ENCODE measurements at places on chromosomes 4 and X.

- no peak for DNase-seq
These were observed 10.9 kb upstream of the GATB start for GRCh38 chr4:151771664-151772063.

- DNase-seq: no peak
These were observed 165.3 kb upstream of the FTHL17 start for GRCh38 chrX:31237189-31237588.

GRCh38 chrX:130085551-130086446 lies 24.5 kb downstream of the ELF4 start:
- no peak for DNase-seq

DNA sequence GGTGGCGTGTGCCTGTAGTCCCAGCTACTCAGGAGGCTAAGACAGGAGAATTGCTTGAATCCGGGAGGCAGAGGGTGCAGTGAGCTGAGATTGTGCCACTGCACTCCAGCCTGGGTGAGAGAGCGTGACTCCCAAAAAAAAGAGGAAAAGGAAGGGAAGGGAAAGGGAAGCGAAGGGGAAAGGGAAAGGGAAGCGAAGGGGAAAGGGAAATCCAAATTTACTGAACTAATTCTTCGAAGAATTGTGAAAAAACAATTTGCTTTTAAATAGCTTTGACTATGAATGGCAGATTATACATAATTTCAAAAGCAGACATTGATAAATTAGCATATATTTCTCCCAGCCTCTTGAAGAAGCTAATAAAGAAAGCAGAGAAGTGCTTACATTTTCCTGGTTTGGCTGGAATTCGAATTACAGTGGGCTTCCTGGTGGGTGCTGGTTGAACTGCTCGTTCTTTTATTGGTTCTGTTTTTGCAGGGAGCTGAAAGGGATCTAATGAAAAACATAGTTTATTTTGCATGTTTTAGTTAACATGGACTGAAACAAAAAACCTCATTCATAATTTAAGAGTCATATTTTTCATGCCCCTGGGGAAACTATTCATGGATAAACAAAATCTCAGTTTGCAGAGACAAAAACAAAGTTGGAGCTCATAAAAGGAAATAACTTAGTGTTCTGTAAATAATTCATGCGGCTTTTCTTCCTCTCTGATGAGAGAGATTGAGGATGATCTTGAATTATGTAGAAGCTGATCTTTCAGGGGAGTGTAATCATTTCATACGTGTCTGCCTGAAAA lies 66.0 kb downstream of the RPS3A start:
- DNase-seq: no peak

DNA sequence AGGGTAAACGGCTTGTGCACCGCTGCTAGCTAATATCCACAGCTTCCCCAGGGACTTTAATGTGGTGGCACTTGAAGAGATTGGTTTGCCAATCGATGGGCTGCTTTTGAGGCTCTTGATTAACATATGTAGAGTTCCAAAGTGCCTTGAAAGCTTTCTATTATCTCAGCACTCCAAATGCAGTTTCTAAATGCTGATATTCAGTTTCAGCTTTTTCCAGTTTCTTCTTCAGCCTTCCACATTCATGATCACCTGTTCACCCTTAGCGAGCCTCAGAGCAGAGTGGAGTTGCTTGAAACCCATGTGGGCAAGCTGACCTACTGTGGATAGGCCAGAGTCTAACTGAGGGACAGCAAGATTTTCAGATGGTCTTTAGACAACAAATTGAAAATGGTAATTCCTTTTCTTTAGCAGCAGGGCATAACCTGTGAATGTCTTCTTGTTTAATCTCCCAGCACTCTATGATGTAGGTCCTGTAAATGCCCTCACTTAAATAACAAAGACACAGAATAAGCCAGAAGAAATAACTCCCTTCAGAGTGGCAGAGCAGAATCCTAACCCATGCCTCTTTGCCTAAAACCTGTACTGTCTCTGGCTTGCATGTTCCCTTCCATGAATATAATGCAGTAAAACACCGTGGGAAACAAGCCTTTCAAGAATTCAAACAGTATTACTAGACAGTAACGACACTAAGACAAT lies 99.8 kb downstream of the TSPAN5 start:
- DNase-seq: no peak

DNA sequence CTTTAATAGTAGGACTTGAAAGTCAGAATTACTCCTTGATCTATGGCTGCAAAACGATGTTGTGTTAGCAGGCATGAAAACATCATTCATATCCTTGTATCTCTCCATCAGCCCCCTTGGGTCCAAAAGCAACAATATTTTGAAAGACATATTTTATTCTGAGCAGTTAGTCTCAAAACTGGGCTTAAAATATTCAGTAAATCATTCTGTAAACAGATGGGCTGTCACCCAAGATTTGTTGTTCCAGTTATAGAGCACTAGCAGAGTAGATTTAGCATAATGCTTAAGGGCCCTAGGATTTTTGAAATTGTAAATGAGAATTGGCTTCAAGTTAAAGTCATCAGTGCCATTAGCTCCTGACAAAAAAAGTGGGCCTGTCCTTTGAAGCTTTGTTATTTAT lies 1565.6 kb downstream of the STIM2 start:
- no peak for DNase-seq

- no peak for DNase-seq
These were observed 22.2 kb downstream of the CENPC start for GRCh38 chr4:67522851-67523671.

GRCh38 chrX:20433388-20433775 lies 166.7 kb upstream of the RPS6KA3 start:
- no peak for DNase-seq

DNA sequence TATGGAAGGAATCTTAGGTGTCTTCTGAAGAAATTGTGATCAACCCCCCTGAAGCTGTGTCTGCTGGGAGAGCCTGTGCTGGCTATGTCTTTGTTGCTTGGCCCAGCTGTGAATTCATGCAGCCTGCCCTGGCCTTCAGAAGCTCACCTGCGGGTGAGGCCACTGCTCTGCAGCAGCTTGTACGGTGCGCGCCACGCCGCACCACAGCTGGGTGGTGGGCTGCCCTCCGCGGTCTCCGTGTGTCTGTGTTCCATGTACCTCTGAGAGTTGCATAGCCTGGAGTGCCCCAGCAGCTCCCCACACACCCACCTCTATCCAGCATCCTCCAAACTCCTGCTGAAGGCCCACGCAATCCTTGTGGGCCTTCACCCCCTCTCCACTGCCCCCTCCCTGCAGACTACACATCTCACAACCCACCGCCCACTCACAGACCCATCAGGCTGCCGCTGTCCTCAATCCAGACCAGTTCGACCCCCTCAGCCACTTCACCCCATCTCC lies 65.6 kb downstream of the ENPP6 start:
- no peak for DNase-seq

- DNase-seq: no peak
These were observed 8.1 kb downstream of the SEPTIN6 start for GRCh38 chrX:119684916-119685224.

DNA sequence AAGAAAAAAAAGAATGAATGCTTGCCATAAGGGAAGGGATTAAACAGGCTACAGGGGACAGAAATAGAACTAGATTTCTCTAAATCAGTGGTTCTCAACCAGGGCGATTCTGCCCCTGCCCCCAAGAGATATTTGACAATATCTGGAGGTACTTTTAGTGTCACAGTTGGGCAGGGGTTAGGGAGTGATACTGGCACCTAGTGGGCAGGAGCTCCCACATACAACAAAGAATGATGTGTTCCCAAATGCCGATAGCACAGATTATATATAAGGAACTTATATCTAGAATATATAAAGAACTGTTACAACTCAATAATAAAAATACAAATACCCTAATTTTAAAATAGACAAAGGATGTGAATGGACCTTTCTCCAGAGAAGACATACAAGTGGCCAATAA lies 14.7 kb downstream of the S100G start:
- DNase-seq: no peak

DNA sequence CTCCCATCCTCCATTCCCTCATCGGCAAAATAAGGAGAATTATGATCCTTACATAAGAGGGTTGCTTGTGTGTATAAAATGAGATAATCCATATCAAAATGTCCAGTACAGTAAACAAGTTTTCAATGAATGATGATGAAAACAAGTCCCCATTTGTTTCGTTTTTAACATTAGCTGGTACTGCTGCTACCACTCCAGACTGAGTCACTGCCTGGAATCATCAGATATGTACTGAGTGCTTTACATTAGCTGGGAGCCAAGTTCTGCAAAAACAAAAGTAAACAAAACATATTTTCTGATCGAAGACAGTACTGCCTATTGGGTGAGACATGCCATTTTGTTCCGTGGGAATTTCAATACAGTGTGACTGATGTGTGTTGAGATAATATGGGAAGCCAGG lies 123.2 kb upstream of the IGFBP7 start:
- DNase-seq: peak; percentile 31

- DNase-seq: no peak
These were observed 2012.4 kb upstream of the IGFBP7 start for GRCh38 chr4:59122626-59123025.

DNA sequence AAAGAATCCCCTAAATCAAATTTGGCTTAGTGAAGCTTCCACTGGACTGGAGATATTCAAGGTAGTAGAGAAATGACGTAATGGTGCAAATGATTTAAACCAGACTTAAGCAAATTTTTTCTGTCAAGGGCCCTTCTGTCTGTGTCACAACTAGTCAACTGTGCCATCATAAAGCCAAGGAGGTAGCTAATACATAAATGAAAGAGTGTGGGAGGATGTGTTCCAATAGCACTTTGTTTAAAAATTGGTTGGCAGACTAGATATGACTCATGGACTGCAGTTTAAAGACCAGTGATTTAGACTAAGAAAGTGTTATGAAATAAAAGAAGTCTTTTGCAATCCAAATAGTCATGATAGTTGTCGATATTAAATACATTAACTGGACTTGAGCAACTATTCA lies 24.3 kb upstream of the TEX13C start:
- DNase-seq: no peak

DNA sequence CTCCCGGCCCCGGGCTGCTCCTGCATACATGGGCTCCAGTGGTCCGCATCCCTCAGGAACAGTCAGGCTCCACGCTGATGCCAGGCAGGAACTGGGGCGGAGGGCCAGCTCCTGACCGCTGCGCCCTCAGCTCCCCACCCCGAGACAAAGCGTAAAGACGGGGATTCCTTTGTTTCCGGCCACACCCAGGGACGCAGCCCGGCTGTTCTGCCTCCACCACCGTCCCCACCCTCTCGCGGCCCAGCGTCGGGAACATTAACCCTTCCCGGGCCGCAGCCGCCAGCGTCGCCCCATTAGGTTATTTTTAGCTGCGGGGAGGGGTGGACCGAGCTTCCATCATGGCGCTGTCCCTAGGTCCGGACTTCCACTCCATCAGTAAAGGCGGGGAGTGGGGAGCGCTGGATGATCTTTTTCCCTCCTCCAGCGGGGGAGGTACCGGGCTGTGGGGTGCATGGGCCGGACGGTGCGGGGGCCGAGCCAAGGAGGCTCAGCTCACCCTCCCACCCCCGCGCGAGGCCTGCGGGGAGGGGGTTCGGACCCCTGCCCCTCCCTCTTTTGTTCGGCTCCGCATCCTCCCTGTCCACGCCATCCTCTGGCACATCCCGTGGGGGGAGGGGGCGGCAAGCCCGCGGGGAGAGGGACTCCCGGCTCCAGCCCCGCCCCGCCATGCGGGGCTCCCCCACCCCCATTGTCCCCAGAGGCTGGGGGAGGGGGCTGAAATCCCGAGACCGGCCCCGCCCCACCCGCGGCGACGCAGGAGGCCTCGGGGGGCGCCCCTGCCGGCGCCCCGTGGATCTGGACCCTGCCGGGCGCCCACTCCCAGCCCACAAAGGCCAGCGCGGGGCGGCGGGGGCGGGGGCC lies 5.3 kb downstream of the CRMP1 start:
- no peak for DNase-seq

DNA sequence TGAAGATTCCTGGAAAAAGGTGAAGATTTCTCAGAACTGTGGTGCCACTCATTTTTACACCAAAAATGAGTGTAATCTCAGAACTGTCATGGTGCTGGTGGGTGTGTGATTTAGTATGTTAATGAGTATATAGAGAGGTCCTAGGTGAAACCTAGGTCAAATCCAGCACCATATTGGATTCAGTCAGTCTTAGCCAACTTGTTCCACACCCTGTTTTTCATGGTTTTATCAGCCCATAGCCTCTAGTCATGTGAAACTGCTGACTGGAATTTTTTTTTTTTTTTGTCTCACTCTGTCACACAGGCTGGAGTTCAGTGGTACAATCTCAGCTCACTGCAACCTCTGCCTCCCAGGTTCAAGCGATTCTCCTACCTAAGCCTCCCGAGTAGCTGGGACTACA lies 58.0 kb downstream of the LAS1L start:
- DNase-seq: no peak

GRCh38 chrX:10679387-10679786 lies 59.0 kb upstream of the MID1 start:
- no peak for DNase-seq

DNA sequence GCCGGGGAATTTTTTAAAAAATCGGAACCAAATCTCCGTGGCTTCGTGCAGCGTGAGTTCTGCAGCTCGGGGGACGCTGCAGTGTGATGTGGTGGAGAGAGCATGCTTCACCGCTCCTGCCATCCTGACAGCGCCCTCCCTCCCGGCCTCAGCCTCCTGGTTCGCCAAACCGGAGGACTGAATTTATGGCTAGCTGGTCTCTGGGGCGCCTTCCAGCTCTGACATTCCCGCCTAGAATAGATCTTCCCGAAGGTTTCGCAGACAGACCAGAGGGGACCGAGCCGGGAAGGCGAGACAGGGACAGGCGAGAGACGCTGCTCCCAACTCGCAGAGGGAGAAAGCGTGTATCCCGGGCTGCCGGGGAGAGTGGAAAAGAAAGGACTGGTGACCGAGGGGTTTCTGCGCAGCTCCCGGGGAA lies 25.9 kb downstream of the HOPX start:
- no peak for DNase-seq

DNA sequence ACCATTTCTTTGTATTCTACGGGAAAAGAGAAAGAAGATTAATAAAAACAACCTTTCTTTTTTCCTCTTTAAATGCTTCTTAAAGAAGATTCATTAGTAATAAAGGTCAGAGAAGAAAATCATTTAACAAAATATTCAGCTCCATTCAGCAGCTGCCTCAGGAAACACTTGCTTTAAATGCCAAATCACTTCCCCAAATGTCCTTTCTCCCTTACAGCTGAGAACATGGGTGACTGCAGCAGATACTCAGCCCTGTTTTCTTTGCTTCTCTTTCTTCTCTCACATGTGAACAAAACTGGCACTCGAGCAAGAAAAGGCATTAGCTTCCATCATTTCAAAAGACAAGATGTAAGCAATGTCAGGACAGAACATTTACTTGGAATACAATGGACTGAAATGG lies 120.2 kb downstream of the INPP4B start:
- DNase-seq: no peak

- no peak for DNase-seq
These were observed 176.0 kb downstream of the SMARCA1 start for GRCh38 chrX:129347291-129347690.

GRCh38 chr4:13570916-13571315 lies 26.6 kb upstream of the NKX3-2 start:
- no peak for DNase-seq

GRCh38 chr4:83054928-83055327 lies 19.9 kb downstream of the COPS4 start:
- no peak for DNase-seq

GRCh38 chr4:85298037-85298436 lies 176.9 kb upstream of the ARHGAP24 start:
- no peak for DNase-seq

Measured in urinary bladder (tissue), 4 donors.